ENCODE measurements at places on chromosomes 3 and 15.

- peak; percentile 95 for DNase-seq
These were observed 500.9 kb downstream of the SOX2 start for GRCh38 chr3:182212479-182213076.

DNA sequence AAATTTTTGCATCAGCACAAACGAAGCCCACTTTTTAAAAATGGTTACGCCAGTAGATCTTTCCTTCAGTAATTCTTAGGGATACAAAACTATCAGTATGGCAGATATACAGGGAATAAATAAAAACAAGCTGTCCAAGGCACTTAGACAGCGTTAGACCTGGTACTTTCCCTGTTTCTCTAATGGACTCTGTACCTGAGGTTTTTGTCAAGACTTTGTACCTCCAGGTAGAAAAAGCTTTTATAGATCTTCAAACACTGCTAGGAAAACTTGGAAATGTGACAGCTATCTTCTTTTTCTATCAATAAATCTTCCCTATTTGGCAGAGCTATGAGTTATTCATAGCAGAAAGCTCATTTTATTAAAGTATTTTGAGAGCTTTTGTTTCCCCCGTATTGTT, 477.8 kb downstream of the MAGI1 start:
- no peak for DNase-seq

GRCh38 chr3:125652349-125652748, 57.1 kb upstream of the OSBPL11 start:
- DNase-seq = no peak

GRCh38 chr3:45055411-45056143, 29.5 kb downstream of the CLEC3B start:
- DNase-seq = no peak

DNA sequence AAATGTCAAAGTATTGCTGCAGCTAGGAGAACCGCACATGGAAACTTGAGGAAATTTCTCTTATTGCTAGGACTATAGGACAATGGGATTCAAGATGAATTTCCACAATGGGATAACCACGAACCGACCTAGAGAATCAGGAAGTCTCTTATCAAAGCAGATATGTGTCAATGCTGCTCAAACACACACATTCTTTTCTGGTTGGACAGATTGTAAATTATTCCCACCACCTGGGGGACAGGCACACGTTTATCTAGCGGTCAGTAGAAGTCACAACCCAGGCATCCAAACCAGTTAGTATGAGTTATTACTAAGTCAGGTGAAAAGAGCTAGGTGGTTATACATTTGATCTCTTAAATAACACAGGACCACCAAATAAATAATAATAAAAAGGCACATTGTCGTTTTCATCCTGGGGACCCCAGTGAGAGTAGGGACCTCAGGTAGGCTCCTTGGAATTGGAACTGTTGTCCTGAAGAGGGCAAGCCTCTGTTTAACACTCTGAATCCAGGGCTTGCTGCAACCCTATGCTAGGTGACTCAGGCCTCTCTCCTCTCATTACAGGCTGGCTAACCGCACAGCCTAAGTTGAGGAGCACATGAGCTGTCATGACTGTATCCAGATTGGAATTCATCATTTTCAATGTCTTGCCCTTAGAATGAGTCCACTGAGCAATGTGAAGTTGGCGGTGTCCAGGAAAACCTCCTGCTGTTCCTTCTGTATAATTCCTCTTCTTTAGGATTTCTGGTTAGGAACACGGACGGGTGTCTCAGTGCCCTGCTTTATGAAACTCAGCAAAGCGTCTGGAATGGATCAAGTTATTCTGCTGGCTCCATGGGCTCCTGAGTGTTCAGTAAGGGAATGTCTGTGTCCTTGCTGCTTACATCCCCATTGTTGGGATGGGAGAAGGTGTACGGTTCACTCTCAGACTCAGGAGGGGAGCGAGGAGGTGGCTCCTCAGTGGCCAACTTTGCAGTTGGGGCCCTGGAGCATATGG, 59.0 kb downstream of the CLEC3B start:
- no peak for DNase-seq

DNA sequence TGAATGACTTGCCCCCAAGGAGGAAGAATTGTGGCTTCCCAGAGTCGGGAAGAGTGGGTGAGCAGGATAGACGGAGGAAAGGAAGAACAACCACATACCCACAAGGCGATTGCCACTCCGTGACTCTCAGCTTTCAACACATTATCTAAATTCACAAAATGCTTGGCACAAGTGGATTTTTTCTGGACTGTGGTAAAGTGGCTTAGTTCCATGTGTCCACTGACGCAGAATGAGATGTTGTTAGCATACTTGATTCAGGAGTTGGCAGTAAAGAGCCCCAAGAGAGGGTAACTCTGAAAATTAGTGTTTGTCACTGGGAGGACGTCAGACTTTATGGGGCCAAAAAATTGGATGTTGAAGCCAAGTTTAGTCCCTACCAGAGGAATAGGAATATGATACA, 198.8 kb upstream of the CTNNB1 start:
- DNase-seq = no peak

DNA sequence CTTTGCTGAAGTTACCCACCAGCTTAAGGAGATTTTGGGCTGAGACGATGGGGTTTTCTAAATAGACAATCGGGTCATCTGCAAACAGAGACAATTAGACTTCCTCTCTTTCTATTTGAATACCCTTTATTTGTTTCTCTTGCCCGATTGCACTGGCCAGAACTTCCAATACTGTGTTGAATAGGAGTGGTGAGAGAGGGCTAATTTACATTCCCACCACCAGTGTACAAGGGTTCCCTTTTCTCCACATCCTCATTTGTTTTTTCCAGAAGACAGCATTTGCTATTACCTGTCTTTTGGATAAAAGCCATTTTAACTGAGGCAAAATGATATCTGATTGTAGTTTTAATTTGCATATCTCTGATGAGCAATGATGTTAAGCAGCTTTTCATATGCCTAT, 329.9 kb upstream of the TPRG1 start:
- no peak for DNase-seq

DNA sequence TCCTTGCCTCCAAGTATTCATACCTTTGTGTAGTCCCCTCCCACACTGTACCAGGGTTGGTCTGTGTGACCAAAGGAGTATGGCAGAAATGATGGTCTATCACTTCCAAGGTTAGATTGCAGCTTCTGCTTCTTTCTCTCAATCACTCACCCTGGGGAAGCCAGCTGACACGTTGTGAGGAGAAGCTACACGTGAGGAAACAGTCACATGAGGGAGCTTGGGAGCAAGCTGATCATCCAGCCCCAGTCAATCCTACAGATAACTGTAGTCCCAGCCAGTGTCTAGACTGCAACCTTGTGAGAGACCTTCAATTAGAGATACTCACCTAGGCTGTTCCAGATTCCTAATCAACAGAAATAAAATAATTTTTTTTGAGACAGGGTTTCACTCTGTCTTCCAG, 6.2 kb upstream of the ZNF774 start:
- DNase-seq = no peak

DNA sequence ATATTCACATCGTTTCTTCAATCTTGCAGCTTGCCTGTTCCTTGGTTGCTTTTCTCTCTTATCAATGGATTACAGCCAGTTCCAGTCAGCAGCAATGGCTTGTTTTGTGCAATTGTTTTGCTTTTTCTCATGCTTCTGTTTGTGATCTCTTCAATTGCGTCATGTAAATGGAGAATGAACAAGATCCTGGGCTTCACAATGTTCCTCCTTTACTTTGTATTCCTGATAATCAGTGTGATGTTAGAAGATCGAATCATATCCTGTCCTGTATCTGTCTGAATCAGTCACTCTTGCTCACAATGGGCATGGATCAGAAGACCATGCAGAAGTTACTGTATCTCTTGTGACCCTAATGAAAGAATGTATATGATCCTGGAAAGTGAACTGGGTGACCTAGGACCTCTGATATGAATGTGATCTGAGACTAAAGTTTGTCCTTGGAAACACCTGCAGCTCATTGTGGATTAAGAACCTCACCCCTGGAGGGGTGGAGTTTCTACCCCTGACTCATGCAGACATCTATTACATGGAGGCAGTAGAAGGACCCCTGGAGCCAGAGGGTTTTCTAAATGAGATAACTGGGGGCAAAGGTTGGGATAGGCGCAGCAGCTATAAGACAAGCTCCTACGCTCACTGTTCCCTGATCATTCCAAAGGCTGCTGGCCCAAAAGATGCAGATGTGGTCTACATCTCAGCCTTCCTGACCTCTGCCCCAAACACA, 32.2 kb downstream of the SLC24A1 start:
- DNase-seq = no peak

DNA sequence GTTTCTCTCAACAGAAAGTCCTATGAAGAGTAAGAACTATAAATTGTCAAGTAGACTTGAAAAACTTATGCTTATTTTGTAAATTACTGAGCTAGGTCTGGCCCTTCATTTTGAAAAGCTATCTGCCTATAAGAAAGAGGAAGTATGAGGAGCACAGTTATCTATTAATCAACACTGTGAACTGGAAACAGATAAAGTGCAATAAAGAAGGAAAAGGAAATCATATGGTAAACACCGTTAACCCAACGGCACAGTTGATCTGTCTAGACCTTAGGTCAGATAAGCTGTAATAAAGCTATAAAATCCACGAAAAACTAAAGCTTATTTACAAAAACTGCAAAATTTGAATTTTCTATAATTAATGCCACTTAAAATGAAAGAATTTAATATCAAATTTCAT, 242.5 kb downstream of the ZBTB20 start:
- DNase-seq = no peak

DNA sequence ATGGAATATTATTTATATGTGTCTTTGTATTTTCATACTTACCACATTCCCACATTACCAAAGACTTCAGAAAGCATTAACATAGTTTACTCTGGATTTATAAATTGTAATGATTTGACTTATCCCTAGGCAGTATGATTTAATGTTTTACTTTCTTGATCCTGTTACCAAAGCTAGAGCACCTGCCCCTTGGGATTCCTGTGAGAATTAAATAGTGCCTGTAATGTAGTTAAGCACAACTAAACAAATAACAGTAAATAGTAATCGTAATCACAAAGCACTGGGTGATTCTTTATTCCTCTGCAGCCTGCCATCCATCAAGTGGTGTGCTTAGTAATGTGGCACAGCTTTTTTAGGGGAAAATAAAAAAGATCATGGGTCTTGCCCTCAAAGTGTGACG, 39.1 kb downstream of the ATP2C1 start:
- DNase-seq = no peak

DNA sequence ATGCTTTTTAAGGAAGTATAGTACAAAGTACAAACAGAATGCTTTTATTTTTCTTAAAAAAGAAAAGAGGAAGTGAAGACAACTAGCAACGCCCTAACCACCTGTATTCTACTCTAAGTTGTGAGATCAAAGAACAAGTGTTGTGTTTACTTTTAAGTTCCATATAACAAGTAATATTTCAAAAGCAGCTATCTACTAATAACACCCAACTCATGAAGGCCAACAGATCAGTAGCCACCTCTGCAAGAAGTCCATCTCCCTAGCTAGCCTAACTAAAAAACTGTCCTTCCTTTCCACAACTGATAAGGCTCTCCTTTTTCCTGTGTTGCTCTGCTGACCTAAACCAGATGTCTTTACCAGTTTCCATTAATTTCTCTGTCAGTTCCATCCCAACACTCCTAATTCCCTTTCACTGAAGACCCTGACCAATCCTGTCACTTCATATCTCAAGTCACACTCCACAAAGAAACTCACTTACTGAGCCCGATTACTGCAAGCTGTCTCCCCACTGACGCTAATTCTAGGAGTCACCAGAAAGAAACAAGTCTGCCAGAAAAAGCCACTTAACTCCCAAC, 26.9 kb downstream of the PHC3 start:
- DNase-seq = no peak

- no peak for DNase-seq
These were observed 16.8 kb downstream of the ATP10A start for GRCh38 chr15:25846377-25846776.

- no peak for DNase-seq
These were observed 43.0 kb upstream of the TLE3 start for GRCh38 chr15:70140543-70141375.

- no peak for DNase-seq
These were observed at the start of gene HCN4 for GRCh38 chr15:73368301-73369136. TSS of gene HCN4 (minus strand) at chr15:73368958. CDS start at chr15:73368270, 688 bp downstream.

DNA sequence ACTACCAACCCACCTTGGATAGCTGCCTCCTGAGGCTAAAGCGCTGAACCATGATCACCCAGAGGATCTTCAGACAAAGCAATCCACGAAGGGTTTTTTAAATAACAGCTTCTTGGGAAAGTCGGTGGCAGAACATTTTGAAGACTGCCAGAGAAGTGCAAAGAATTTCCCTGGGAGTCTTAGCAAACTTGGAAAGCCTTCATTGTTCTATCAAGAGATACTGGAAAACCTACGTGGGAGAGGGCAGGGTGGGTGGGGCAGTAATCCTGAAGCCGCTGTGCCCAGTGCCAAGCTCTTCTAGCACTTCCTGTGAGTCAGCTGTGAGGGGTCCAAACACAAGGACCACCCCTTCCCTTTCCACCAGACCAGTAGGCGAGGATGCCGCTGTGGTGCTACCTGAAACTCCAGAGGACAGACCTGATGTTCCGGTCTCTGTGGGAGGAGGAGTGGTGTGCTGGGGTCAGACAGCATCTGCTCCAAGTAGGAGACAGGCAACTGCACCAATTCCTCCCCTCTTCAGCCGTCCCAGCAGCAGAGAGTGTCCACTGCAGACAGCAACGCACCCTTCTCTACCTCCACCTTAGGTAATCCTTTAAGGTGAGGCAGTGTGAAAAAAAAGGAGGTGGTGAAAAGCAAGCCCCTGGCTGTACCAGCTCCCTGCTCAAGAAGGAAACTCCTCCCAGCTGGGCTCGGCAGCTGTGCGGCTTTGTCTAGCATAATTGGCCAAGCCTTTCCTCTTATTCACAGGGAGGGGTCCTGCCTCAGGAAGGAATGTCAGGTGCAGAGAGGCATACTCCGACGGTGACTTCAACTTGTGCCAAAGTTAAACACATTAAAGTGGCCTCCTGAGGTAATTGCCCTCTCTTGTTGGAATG, 99.0 kb downstream of the TMCC1 start:
- DNase-seq = peak; percentile 95

GRCh38 chr15:70401709-70402108, 304.0 kb upstream of the TLE3 start:
- no peak for DNase-seq

DNA sequence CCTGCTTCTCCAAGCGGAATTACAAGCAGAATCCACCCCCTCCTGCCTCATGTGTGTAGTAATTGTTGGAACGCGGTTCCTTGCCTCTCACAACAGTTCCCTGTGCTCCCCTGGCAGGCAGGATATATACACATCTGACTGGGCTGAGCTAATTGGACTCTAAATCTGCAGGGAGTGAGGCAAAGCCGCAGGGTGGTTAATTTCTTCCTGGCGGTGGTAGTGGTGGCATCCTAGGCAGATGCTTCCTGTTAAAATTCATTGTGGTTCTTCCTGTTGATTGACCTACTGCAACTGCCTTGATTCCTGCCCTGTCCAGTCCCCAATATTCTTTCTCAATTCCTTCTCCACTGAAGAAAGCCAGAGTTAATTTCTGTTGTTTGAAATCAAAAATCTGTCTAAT, 202.9 kb upstream of the PROK2 start:
- DNase-seq = no peak

- no peak for DNase-seq
These were observed 18.1 kb upstream of the LEKR1 start for GRCh38 chr3:156808025-156808424.

- no peak for DNase-seq
These were observed 6.4 kb upstream of the EXOG start for GRCh38 chr3:38489766-38490165.

- DNase-seq = peak; percentile 94
These were observed 759 bp downstream of the WDR6 start for GRCh38 chr3:49007771-49008528.

- no peak for DNase-seq
These were observed 256.5 kb downstream of the SHQ1 start for GRCh38 chr3:72591522-72592421.

Data from RWPE2 (cell line).